ENCODE measurements at places on chromosomes 13 and 19.

DNA sequence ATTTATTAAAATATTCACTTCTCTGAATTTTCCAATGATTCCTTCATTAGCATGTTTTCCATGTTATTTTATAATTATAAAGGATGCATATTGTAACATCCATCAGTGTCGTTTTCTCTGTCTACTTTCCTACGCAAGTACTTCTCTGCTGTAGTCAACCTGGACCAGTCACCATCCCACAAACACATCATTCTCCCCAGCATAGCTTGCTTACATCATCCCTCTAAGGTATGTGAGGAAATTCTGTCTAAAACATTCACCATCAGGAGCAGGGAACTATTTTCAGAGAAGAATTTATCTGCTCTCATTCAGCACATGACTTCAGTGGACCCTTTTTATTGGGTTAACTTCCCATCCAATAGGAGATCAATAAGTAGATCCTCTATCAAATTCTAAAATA, 806.1 kb upstream of the ARGLU1 start:
- no peak for DNase-seq

DNA sequence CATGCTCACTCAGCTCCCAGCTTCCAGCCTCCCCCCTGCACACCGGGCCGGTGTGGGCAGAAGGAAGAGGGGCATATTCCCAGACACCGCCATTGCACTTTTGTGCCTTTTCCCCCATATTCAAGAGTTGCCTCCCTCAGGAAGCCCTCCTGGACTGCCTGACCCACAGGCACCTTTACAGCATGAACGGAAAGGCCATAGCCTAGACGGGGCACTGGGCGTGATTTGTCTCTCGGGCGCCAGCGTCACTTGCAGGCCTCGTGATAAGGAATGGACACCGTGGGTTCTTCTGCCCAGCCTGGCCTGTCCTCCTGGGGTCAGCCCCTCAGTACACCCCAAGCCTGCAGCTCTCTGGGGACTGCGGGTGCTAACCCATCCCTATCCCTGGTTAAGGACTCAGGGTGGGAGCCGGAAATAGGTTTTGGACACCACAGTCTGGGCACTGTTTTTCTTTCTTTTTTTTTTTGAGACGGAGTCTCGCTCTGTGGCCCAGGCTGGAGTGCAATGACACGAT, 933 bp upstream of the UQCR11 start:
- no peak for DNase-seq

DNA sequence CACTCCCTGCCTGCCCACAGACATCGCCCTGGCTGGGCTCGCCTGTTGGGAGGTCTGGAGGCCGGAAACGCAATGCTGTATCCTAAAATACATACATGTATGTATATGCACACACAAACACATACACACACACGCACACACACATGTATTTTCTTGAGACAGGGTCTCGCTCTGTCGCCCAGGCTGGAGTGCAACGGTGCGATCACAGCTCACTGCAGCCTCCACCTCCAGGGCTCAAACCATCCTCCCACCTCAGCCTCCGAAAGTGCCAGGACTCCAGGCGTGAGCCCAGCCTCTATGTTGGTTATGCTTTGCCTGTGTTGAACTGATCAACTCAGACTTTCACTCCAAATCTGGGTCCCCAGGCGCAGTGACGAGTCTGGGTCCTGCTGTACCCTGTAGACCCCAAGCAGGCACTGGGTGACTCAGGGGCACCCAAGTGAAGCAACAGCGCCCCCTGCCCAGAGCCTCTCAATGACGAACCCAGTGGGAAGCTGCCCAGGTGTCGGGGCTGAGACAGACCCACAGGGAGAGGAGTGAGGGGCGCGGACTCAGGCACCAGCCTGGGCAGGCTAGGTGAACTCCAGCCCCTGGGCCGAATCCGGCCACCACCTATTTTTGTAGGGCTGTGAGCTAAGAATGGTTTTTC, 27.4 kb upstream of the CACTIN start:
- DNase-seq, result no peak

DNA sequence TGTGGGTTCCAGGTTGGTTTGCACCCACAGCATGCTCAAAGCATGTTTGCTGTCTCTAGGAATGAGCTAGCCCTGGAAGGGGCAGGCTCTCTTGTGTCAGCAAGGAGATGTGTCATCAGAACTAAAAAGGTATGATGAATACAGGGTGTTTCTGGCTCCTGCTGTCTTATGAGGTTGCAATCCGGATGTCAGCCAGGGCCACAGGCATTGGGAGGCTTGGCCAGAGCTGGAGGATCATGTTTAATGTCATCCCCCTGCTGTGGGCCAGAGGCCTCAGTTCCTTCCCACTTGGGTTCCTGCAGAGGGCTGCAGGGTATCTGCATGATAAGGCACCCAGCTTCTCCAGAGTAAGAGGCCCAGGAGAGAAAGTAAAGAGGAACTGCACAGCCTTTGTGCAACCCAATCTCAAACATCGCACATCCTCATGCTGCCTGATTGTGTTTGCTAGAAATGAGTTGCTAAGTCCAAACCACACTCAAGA, 193.6 kb downstream of the COL4A1 start:
- no peak for DNase-seq

DNA sequence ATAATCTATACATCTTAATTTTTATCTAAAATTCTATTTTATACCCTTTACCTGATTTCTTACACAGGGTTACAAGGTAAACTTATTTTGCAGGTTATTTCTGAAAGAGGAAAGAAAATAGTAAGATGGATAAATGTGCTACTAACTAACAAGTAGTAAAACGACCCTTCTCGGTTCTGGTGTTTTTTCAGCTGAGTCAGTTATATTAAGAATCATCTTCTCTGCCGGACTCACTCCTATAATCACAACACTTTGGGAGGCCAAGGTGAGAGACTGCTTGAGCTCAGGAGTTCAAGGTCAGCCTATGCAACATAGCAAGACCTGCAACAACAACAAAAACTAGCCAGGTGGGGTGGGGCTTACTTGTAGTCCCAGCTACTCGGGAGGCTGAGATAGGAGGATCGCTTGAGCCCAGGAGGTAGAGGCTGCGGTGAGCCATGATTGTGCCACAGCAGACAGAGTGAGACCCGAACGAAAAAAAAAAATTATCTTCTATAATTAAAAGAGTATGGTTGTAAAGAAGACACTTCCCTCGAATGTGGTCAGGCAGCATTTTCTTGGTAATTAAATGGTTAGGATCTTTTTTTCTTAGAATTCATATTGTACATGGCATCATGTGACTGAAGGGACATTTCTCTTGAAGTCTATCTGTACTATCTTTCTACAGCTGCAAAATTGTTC, 27.9 kb upstream of the RCBTB2 start:
- DNase-seq, result no peak

- DNase-seq, result no peak
Measured at GRCh38 chr19:55598034-55598433, 1.3 kb downstream of the FIZ1 start.

DNA sequence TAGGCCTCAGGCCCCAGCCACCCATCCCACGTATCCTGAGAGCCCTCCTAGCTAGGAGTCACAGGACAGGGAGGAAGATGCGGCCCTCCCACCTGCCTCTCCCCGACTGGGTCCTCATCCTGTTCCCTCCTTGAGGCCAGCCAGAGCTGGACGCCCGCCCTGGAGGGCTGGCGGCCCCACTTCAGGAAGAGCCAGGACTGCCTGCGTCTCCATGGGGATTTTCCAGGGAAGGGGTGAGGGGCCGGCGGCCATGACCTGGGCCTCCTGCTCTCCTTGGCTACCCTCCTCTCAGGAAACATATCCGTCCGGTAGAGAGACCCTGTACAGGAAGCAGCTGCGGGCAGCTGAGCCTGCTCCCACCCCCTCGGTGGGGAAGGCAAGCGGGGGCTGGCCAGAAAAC, 11.3 kb upstream of the PRKD2 start:
- DNase-seq, result no peak

- no peak for DNase-seq
Measured at GRCh38 chr13:68810660-68811059, 1297.0 kb upstream of the ATXN8OS start.

DNA sequence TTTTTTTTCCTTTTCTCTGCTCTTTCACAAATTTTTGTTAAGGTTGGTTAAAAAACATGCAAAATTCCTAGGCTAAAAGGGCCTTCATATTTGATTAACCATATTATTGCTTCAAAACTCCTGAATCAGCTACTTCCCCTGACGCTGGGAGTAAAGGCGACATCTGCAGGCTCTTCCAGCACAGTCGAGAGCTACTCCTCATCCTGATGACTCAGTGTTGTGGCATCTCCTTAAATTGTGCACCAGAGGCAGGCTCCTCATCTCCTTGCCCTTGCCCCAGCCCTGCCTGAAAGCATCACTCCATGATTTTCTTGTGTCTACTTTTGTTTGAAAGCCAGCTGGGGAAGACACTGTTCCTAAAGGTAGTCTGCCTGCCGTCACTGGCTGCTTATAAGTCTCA, 24.5 kb upstream of the SOX1 start:
- no peak for DNase-seq

- DNase-seq, result no peak
Measured at GRCh38 chr13:35617420-35617819, 140.9 kb upstream of the MAB21L1 start.

Data from anterior cingulate cortex (tissue), 58 donors.